Umbilical cord (tissue), 2 donors: ENCODE measurements at places on chromosomes 16 and 17.

DNA sequence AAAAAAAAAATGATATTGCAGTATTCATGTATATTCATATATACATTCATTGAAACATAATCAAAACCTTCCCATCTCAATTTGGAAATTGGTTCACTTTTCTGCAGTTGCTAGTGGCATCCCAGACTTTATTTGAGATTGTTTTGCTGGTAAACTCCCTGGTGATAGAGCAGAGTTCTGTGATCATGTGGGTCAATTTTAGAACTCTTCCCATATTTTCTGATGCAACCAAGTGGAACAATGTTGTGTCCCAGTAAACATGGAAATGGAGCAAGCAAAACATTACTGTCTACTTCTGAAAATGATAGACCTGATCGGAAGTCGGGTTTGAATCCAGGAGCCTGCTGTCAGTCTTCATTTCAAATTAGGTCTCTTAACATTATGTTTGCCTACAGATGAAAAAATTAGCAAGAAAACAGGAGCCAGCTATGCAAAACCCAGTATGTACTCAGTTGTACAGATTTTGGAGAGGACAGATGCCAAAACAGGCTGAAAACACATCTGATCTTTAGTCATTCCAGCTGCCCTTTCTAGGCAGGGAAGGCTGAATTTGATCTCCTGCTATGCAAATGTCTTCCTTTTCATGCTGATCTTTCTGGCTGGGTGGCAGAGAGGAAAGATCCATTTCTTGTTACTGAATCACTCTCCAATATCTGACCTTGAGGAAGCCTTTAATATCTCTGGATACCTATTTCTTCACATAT lies 786.6 kb upstream of the SOX9 start:
- peak; percentile 45 for DNase-seq

DNA sequence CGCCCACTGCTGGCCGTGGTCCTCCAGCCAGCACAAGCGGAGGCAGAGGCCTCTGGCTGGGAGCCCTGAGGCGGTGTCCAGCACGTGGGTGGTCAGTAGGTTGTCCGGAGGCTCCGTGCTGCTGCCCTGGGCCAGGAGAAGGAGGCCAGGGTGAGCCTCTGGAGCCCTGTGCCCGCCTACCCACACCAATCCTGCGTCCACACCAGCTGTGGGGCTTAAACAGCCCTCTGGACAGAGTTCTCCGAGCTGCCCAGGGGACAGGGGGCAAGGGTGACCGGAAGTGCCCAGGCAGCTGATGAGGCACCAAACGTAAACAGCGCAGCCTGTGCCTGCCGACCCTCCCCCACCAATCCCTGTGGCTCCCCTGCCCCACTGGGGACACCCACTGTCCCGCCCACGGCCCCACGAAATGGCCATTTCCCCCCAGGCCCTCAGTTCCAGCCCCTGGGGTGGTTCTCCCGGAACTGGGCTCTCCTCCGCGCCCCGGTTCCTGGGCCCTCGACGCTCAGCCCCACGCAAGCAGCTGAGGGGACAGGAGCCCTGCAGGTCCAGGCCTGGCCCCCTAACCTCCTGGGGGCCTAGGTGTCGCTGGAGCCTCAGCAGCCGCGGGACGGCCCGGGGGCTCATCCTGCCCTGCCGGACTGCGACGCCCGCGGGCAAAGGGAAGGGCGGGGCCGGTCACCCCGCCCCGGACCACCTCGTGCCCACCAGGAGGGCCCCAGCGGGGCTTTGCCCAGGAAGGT lies 27.9 kb upstream of the DBNDD1 start:
- peak; percentile 64 for DNase-seq

DNA sequence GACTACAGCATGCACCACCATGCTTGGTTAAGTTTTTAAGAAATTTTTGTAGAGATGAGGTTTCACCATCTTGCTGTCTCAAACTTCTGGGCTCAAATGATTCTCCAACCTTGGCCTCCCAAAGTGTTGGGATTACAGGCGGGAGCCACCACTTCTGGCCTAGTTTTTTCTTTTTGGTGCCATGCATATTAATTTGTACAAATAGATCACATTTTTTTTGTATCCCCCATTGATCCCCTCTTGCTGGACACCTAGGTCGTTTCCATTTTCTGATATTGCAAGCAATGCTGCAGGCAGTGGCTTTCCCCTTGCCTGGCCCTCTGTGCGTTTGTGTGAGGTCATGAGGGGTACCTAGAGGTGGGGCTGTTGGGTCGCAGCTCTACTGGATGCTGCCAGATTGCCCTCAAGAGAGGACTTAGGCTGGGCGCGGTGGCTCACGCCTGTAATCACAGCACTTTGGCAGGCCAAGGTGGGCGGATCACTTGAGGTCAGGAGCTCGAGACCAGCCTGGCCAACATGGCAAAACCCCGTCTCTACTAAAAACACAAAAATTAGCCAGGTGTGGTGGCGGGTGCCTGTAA lies 23.8 kb downstream of the RAP1GAP2 start:
- no peak for DNase-seq

DNA sequence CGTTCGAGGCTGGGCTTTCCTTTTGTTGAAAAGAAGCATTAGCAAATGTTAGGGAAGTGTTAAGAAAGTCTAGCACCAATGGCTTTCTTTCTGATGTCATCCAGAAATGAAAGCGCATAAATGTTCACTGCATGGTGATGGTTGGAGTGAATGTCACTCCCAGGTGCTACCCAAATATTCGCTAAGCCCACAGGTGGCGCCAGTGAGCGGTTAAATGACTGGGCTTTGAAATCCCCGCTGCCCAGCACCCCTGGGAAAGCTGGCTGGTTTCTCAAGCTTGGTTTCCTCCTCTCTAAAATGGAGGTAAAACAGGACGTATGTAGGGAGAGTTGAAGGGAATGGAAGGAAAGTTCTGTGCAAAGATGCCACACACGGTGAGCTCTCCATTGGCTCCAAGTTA lies 104.4 kb downstream of the IRX5 start:
- DNase-seq = no peak

DNA sequence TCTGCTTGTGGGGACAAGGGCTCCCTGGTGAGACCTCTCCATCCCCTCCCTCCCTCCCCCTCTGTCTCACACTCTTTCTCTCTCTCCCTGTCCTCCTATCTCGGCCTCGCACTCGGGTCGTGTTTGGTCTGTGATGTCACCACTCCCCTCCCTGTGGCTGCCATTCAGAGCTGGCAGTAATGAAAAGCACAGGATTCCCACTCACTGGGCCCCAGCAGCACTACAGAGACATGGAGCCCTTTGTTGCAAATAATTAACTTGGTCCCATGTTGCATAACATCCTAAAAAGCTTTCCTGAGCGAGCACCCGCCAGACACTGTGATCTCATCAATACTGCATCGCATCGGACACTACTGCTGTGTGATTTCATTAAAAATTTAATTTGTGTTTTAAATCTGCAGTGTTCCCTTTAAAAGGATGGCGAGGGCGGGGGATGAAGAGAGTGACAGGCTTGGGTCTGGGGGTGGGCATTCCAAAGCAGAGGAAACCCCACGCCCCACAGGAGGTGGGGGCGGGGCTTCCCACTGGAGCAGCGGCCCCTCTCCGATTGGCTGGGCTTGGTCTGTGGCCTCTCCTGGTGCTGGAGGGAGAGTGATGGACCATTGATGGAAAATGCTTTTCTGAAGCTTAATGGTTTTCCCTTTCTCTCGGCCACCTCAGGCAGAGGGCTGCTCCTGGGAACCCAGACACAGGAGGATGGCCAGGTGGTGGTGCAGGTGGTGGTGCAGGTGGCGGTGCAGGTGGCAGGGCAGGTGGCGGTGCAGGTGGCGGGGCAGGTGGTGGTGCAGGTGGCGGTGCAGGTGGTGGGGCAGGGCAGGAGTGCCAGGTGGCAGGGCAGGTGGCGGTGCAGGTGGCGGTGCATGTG lies 15.3 kb upstream of the NPTX1 start:
- no peak for DNase-seq

- DNase-seq = peak; percentile 93
These were observed 60.7 kb downstream of the HS3ST3A1 start for GRCh38 chr17:13541032-13541480.

- no peak for DNase-seq
These were observed 12.4 kb upstream of the CCR7 start for GRCh38 chr17:40577611-40578065.

- DNase-seq = no peak
These were observed 46.1 kb upstream of the DDX52 start for GRCh38 chr17:37689317-37689716.

DNA sequence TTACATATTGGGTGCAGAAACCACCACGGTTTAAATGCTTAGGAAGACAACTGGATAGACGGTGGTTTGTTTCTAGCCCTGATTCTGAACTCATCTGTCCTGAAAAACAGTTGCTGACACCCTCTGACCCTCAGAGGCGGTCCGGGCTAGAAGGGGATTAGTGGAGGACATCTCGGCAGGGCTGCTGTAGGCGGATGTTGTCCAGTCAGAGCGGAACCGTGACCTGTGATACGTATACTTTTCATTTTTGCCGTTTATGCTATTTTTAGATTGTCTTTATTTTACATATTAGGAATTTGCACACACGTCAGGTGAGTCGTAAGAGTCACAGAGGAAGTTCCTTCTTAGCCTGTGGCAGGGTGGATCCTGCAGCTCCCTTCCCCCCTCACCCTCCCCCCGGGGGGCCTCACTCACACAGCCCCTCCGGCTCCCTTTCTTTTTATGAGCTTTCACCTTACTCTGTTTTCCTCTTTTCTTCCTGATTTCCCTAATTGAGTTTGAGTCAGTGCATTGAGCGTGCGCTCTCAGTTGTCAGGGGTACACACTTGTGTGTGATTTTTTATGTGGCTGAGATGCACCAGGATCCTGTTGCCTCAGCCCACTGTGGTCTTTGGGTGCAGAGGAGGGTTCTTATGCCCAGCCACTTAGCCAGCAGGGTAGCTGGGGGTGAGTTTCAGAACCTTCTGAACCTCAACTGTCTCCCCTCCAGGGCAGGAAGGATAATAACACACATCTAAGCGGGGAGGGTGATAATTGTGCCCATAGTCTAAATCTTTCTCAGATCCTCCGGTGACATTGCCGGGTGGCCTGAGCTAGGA lies 211.1 kb upstream of the CHMP6 start:
- DNase-seq = no peak

DNA sequence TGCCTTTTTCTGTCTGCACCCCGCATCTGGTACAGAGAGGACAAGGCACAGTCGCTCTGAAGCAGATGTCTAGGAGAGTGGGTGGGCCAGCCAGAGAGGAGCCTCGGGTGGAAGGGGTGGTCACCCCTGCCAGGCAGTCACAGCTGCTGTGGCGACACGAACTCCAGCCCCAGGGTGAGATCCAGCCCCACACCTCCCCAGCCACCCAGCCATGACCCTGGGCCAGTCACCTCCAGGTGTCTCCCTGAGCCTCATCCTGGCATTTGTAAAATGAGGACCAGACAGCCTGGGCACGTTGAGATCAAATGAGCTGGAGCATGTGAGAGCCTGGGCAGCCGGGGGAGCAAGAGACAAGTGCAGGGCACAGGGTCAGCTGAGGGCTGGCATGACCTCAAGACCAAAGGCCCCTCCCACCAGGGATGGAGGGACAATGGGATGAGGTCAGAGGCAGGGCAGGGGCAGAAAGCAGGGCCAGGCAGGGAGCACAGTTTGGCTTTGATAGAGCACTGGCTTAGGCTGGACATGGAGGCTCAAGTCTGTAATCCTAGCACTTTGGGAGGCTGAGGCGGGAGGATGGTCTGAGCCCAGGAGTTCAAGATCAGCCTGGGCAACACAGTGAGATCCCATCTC lies 7.7 kb downstream of the ADAM11 start:
- DNase-seq = no peak

GRCh38 chr17:66469890-66470289 lies 167.5 kb downstream of the PRKCA start:
- no peak for DNase-seq

GRCh38 chr16:59478838-59479237 lies 744.7 kb upstream of the GOT2 start:
- DNase-seq = no peak

- DNase-seq = no peak
These were observed 154.8 kb upstream of the FOXF1 start for GRCh38 chr16:86355531-86355930.

DNA sequence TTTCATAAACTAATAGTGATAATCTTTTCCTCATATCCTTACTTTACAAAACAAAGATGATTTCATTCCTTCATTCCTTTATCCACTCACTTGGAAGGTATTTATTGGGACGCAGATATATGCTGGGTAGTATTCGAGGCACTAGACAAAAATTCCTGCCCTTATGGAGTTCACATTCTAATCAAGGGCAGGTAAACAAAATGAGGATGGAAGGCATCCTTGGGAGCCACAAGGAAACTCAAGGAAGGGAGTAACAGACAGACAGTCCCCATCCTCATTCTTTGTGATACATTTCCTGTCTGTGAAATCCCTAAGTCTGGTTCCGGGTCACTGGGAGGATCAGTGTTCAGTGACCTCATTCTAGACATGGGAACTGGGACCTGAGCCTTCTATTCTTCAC lies 45.2 kb downstream of the SLC6A2 start:
- no peak for DNase-seq

DNA sequence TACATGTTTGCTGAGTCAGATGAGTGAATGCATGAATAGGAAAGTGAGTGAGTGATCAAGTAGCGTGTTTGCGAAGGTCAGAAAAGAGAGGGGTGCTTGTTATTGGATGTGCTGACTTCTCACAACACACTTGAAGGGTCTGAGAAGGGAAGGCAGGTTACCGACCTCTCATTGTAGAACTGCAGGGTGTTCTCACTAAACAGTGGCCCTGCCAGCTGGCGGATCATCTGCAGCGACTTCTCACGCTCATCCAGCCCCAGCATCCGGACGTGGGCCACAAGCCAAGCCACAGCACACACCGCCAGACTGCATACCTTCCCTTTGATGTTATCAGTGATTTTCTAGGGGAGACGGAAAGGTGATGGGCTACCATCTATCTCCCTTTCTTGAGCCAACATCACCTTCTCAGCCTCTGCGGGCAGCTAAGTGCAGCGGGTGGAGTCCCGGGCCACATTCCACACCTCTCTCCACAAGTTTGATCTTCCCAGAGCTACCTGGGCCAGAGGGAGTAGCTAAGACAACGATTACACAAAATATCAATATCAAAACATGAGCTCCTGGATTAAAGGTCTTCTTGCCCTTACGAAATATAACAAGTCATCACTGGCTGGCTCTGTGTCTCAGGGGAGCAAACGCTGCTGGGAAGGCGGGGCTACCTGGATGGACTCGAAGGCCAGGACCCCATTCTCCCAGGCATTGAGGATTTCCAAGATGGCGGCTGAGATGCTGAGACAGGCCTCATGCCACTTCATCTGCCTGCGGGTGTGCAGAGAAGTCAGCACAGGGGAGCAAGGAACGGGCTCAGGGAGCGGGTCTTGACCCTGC lies 11.0 kb downstream of the CSF3 start:
- no peak for DNase-seq

DNA sequence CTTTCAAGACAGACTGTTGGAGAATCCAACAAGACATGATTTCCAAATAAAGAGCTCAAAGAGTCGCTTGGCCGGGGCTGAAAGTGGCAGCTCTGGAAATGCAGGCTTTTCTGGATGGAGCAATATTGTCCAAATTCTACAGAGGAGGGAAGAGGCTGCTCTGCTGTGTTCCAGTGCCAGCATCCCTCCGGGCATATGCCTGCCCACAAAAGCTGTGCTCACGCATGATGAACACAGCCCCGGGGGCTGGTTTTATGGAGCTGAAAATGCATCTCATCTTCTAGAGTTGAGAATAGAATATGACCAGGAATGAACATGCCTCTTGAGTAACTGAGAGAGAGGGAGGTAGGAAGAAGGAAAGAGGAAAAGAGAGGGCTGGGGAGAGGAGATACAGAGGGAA lies 74.7 kb upstream of the TOX3 start:
- DNase-seq = no peak
